ENCODE measurements at places on chromosomes 12 and 14. TPM values are rescaled to one million over a fixed set of nuclear protein-coding genes. Genes with fewer than 3 reads are reported as not detected.

GRCh38 chr14:101559250-101559623 is 2.1 kb upstream of the DIO3 start:
- H3K4me1 ChIP-seq = no peaks in the 10 kb centered on the region
- peak overlapping the region; percentile 59 for H3K27ac ChIP-seq
- DNase-seq = no peak

- no peaks in the 10 kb centered on the region for H3K27me3 ChIP-seq
- no peak for DNase-seq
- H3K4me3 ChIP-seq = no peak overlapping the region
- no peak overlapping the region for H3K27ac ChIP-seq
- no peaks in the 10 kb centered on the region for H3K36me3 ChIP-seq
Observed at GRCh38 chr12:26976687-26977086, 37.5 kb downstream of the TM7SF3 start.

ADCK1 gene
- total RNA-seq = 10.1 TPM

DNA sequence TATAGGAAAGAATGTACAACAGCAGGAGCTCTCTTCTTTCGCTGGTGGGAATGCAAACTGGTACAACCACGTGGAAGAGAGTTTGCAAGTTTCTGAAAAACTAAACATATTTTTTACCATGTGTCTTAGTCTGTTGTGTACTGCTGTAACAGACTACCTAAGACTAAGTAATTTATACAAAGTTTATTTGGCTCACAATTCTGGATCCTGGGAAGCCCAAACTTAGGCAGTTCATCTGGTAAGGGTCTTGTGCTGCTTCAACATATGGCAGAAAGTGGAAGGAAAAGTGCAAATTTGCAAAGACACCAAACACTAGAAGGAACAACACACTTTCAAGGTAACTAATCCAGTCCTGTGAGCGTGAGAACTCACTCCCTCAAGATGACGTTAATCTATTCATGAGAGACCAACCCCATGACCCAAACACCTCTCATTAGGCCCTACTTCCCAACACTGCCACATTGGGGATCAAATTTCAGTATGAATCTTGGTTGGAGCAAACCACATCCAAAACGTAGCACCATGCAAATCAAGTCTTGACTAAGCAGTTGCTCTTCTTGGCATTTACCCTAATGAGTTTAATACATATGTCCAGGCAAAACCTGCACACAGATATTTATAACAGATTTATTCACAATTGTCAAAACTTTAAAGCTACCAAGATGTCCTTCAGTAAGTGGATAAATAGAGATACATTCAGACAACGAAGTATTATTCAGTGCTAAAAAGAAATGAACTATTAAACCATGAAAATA is 481.9 kb upstream of the FOXG1 start:
- H3K27me3 ChIP-seq = no peaks in the 10 kb centered on the region
- no peak overlapping the region for H3K4me3 ChIP-seq
- H3K4me1 ChIP-seq = no peaks in the 10 kb centered on the region
- no peak overlapping the region for H3K27ac ChIP-seq
- DNase-seq = no peak
- no peaks in the 10 kb centered on the region for H3K36me3 ChIP-seq

RNF212B gene
- total RNA-seq = not detected

- no peak for DNase-seq
- H3K36me3 ChIP-seq = no peaks in the 10 kb centered on the region
- no peak overlapping the region for H3K27ac ChIP-seq
Observed at GRCh38 chr12:87883806-87884205, 145.4 kb downstream of the C12orf50 start.

Measured in Panc1 (cell line).